Fibroblast of gingiva (primary cell): ENCODE measurements at places on chromosomes 3 and 15.

DNA sequence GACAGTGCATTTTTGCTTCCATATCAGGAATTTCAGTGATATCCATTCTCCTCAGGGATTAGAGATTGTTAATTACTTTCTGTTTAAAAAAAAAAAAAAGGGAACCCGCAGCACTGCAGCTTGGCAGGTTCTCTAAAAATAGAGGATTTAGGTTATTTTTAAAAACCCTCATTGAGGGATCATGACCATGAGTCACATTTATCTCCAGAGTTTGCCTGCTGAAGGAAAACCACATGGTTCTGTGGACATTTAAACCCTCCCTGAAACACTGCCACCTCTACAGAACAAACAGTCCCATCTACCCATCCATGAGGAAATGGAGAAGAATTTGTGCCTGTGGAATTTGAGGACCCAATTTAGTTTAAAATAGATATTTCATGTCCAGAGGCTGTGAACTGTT is 66.2 kb upstream of the UBE2E1 start:
- peak; percentile 85 for DNase-seq

DNA sequence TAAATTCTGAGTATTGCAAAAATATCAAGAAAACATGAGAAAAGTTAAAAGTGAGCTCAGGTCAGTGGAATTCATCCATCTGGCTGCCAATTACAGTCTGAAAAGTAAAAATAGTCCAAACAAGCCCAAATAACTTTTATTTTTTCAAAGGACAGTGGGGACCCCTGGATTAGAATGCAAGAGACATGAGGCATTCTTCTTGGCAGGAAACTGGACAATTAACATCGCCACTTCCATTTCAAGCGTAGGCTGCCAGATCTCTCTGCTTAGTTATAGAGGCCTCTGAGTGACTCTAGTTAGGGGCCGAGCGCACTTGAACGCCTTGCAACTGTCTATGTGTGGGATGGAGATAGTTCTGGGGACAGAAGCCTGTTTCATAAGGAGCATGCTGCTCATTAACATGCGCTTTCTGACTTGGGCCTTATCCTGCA is 189.1 kb downstream of the GHSR start:
- no peak for DNase-seq

DNA sequence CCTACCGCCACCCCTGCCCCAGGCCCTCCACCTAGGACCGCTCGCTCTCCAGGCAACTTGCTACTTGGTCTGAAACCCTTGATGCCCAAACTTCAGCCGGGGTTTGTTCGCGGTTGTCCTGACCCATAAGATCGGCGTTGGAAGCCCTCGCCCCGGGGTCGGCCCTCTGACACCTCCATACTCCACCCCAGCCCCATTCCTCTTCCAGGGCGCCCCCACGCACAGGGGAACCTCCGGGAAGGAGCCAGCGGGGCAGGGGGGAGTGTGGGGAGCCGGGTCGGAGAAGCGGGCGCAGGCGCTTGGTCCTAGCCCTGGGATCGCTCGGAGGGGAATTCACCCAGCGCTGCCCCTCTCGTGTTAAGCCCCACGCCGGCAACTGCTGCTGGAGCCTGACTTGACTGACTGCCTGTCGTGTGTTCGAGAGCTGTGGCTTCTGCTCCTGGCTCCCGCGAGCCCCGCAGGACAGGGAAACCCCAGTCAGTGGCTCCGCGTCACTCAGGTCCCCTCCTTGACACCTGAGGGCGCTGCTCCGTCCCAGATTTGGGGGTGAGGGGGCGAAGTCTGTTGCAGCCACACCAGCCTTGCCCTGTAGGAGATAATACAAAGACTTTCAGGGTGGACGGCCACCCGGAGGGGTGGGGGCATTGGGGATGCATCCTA is 675 bp downstream of the RYR3 start:
- DNase-seq, result no peak

- DNase-seq, result no peak
Observed at GRCh38 chr15:64456634-64457108, 3.7 kb upstream of the ZNF609 start.

DNA sequence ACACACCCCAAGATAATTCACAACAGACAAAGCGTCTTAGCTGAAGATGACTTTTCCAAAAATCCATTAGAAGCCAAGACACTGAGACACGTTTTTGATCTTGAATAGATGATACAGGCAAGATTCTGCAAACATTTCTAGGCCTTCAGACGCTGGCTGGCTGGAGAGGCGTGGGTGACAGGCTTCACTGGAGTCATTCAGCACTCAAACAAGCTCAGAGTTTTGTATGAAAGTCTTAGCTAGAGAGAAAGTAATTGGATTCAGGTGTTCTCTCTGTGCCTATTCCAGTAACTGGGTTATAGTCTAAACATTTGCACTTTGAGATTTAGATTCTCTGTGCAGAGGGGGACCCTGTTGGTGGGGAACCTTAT is 147.7 kb upstream of the BHLHE40 start:
- DNase-seq, result no peak

DNA sequence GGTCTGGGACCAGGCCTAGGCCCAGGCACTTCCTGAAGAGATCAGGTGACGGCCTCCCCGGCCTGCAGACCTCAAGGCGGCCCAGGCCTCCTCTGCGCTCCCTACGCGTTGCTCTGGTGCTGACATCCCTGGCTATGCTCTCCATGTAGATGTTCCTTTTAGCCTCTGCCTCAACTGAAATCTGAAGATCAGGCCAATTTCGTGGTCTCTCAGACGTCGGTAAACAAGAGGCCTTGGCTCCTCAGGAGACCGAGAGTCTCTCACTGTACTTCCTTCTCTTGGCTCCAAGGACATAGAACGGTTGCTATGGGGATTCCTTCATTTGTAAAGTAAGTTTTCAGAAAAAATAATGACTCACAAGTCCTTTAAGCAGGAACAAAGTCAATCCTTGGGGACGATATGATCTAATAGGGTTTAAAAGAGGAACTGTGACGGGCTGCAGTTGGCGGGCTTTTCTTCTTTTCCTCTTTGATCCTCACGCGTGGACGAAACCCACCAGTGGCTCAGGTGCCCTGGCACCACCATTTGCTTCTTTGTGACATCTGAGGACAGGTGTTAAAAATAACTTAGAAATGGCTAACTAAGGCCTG is 55.6 kb upstream of the CGNL1 start:
- DNase-seq, result peak; percentile 74

DNA sequence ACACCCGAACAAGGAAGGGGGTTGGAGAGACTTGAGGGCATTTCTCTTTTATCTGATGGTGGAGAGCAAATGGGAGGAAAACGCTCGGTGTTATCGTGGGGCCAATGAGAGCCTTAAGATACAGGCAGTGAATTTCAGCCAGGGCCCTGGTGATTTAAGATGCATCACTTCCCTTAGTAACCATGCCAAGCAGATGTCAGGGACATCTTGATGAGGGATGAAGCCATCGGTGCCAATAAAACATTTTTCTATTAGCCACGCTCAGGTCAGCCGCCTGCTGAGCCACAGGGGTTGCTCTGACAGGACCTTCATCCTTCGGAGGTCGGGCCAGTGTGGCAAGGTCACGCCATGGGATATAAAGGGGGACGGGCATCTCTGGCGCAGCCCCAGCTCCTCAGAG is 10.6 kb downstream of the IQSEC1 start:
- no peak for DNase-seq

GRCh38 chr3:22039161-22039560 is 288.2 kb upstream of the ZNF385D start:
- DNase-seq, result no peak

DNA sequence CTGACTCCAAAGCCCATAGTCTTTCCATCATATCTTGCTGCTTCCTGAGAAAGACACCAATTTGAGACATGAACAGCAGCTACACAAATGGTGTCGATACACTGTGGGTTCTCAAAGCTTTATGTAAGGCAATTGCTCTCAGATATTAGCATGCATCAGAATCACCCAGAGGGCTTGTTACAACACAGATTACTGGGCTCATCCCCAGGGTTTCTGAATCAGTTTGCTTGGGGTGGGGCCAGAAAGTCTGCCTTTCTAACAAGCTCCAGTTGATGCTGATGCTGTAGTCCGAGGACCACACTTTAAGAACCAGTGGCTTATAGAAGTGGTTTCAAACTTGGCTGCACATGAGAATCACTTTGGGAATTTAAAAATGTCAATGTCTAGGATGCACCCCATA is 86.5 kb downstream of the SEMA6D start:
- DNase-seq, result peak; percentile 69

GRCh38 chr3:76352511-76353284 is 567.3 kb upstream of the ZNF717 start:
- DNase-seq, result no peak

- DNase-seq, result peak; percentile 92
Observed at GRCh38 chr3:152175528-152175889, 93.2 kb upstream of the MBNL1 start.

DNA sequence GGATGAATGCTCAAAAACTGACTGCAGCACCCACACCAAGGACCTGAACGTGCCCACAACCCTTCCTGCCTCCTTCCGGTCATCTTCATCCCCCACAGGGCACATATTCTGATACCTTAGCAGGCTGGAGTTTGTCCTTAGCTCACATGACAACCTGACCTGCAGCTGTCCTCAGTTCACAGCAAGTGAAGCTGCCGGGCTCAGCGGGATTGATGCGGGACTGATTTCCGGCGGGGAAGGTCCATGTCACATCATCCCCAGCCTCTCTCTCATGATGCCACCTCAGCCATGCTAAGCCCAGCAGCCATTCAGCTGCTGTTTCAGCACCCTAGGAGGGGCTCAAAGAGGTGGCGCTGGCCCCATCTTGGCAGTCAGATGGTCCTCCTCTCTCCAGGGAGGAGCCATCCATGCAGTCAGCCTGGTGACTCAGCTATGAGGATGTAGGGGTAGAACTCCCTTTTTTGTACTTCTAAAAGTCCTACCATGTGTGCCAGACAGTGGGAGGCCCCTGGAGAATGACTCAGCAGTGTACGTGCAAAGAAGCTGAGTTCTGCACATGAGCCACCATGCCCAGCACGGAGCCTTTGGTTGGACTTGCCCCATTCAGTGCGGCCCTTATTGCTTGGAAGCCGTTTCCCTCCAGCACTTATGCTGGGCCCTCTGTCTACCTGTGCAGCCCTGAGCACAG is 9.5 kb downstream of the CA12 start:
- peak; percentile 98 for DNase-seq

GRCh38 chr3:185582871-185583270 is 3.2 kb upstream of the SENP2 start:
- DNase-seq, result no peak

GRCh38 chr3:64244011-64244942 is 19.0 kb upstream of the PRICKLE2 start:
- DNase-seq, result no peak

GRCh38 chr15:29611057-29611456 is 211.2 kb downstream of the TJP1 start:
- no peak for DNase-seq

DNA sequence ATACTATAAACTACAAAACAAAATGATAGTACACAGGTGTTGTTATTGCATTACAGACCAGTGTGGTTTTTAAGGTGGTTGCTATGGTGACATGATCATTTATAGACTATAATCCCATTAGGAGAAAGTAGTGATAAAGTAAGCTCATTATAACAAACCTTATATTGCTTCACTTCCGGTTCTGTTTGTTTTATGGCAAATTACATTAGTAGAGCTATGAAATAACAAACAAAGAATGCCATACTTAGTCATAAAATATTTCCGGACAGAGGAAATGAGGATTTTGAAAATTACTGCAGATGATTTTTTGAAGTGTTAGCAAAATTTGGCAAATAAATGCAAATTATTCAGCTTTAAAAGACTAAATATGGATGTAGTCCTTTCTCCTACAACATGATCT is 640.4 kb upstream of the ARPP21 start:
- no peak for DNase-seq
